ENCODE measurements at places on chromosomes 6 and 20.

- DNase-seq, result no peak
Measured at GRCh38 chr6:110147870-110148269, 31.6 kb downstream of the WASF1 start.

- no peak for DNase-seq
Measured at GRCh38 chr6:135651964-135652755, 154.6 kb upstream of the AHI1 start.

GRCh38 chr6:168533414-168533813 is 92.4 kb downstream of the SMOC2 start:
- DNase-seq, result no peak

GRCh38 chr6:45699663-45700062 is 316.0 kb downstream of the CLIC5 start:
- DNase-seq, result no peak

DNA sequence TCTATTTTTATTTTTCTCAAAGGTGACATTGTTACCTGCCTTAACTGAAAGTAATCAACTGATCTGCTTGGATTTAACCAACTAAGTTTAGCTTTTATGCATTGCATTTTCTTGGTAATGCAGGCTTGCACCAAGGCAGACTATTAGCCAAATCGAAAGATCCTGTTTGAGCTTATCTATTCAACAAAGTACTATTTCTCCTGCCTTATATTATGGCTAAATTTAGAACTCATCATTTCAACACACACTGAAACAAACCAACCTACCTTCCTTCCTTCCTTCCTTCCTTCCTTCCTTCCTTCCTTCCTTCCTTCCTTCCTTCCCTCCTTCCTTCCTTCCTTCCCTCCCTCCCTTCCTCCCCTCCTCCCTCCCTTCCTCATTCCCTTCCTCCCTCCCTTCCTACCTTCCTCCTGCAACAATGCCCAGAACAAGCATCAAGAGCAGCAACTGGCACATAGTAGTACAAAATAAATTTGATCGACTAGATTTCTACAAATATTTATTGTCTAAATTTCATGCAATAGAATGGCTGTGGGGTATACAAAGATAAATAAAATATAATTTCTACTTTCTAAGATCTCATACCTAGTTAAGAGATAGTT is 17.0 kb upstream of the RNF182 start:
- no peak for DNase-seq
